HTR-8/SVneo (cell line): ENCODE measurements at places on chromosomes 6 and 20.
A peak's percentile ranks its signal among the peaks of the same experiment; 100 is the strongest.

DNA sequence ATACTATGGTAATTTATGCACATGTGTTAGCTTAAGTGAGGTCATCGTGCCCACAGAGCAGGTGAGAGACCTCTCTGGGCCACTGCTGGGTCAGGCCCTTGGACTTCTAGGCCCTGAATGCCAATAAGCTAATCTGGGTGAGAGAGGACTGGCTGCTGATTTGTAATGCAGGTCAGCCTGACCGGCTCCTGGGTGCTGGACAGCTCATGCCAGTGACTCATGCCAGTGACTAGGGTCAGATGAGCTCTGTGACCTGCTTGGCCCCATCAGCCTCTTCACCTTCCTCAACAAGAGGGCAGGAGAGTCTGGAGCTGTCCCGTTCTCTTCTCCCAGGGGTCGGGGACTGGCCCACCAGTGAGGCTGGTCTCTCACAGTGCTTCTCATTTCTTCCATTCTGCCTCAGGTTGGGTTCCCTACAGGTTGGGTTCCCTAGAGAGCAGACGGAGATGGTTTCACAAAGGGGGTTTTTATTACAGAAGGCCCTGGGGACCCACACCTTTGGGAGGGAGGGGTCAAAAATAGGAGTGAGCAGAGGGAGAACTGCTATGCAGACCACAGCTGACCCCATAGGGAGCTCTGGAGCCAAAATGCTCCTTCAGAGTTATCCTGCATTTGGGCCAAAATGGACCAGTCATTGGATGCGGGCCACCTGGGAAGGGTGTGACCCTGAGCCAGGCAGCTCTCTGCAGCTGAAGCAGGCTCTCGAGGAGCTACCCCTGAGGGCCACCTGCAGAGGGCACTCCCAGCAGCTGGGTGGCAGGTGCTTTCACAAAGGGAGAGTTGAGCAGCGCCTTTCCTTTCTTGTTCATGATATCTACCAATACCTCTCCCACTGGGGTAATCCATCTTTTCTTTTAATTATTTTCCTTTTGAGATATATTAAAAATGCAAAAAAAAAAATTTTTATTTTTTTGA, 2.2 kb upstream of the OXT start:
- DNase-seq, result no peak

- DNase-seq, result no peak
These were observed 267.6 kb upstream of the FAM83B start for GRCh38 chr6:54579011-54579410.

- DNase-seq, result no peak
These were observed 35.2 kb downstream of the JPH2 start for GRCh38 chr20:44151621-44152416.

DNA sequence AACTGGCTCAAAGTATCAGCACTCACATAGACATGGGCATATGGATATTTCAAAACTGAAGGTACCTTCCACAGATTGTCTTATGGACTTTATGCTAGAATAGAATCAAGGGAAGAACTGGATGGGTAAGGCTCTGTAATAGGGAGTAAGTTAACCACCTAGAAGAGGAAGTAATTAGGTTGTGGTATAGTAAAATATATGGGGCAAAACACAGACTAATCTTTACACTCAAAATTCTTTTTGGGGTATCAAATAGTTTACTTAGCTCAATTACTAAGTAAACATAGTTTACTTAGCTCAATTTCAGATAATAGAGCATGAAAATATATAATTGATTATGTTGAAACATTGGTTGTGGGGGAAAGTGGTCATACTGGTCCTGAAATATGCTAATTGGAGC, 94.2 kb upstream of the ATXN1 start:
- no peak for DNase-seq

DNA sequence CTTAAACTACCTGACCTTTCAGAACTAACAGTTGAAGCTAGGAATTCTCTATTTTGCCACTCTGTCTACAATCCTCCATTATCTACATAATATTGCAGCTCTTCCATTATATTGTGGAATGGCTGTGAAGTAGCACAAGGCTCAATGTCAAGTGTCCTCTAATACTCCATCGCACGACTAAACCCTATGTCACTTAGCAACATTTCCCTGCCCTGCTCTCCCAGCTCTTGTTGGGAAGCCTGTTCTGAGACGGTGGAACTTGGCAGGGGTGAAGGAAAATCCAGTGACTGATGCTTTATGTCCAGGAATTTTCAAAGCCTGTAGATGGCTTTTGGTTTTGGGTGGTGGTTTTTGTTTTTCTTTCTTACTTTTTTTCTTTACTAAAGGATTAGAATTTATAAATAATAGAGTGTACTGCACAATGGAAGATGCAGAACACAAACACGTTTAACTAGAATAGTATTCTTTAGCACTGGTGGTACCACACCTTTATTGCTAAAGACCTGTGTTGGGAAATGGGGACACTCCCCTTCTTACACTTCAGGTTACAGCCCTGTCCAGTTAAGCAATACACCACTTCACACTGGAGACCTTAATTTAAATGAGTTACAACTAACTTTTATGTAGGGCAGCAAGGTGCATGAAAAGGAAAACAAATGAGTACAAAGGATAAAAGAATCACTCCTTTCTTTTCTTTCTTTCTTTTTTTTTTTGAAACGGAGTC, 20.7 kb upstream of the AMD1 start:
- no peak for DNase-seq

GRCh38 chr6:33683051-33683571, 28.4 kb downstream of the UQCC2 start:
- no peak for DNase-seq

DNA sequence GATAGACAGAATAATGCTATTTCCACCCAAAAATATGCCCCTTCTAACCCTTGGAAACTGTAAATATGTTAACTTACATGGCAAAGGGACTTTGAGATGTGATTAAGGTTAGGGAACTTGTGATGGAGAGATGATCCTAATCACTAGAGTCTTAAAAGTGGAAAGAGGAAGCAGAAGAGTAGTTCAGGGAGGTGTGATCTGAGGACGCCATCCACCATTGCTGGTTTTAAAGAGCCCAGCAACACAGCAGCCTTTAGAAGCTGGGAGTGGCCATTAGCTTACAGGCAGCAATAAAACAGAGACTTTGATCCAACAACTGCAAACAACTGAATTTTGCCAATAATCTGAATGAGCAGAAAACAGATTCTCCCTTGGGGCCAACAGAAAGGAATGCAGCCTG, 30.6 kb downstream of the ZNF311 start:
- DNase-seq, result no peak

DNA sequence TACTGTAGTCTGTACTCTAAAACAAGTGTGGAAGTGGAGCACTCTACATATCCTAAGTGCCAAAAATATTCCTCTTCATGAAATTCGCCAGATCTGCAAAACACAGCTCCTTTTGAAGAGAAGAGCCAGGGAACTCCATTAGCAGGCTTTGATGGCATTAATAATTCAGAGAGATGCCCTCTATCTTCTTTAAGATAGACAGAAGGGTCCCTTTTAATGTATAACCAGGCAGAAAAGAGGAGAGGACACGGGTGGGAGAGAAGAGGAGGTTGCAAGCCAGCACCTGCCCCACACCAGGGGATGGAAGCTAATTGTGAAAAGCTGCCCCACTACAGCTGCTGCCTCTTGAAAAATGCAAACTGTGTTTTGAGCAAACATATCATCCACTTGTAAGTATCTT, 3.7 kb upstream of the RFPL4B start:
- DNase-seq, result no peak

- peak; percentile 70 for DNase-seq
These were observed 16.8 kb upstream of the CDH22 start for GRCh38 chr20:46324960-46325703.

- DNase-seq, result no peak
These were observed 2.7 kb downstream of the DEFB112 start for GRCh38 chr6:50047026-50047425.

DNA sequence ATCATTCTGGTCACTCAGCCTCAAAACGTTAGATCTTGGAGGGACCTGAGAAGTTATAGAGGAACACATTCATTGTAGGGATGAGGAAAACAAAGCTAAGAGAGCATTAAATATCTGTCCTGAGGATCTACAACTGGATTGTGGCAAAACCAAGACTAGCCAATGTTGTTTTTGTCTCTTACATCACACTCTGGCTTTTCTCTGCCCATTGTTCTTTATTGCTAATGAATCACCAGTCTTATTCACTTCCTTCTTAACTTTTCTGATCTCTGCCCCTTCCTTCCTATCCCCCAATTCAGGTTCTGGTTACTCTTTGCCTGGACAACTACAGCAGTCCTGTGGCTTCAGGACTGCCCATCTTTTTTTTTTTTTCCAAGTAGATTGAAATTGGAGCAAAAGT, 57.0 kb upstream of the PREP start:
- DNase-seq, result no peak

DNA sequence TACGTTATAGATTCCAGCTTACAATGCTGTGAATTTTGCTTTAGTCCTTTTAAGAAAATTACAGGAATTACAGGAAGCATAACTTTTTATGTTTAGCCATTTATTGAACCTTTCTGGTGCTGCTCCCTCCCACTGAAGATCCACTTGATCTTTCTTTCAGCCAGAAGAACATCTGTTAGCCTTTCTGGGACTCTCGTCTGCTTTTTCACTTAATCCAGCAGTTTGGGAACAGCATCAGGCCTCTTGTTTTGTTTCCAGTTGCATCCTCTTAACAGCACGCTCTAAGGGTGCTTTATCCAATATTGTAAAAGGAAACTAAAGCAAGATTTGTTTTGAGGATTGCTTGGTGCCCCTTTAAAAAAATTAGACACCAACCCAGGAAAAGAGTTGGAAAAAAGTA, 10.3 kb upstream of the CYP24A1 start:
- no peak for DNase-seq

- no peak for DNase-seq
These were observed 20.5 kb downstream of the THBS2 start for GRCh38 chr6:169233181-169233580.
